ENCODE measurements at places on chromosomes 3 and 15. TPM values are rescaled to one million over a fixed set of nuclear protein-coding genes. Genes with fewer than 3 reads are reported as not detected.

TMEM41A gene
- 13.7 TPM for total RNA-seq

CCDC66 gene
- total RNA-seq = 19.7 TPM

WDR93 gene
- total RNA-seq = 0.10 TPM

SPCS1 gene
- total RNA-seq = 57.1 TPM

HRG gene
- not detected for total RNA-seq

LRTM1 gene
- not detected for total RNA-seq

CACNA1D gene
- not detected for total RNA-seq

All from vein endothelial cell (primary cell).